ENCODE measurements at places on chromosomes 11 and 22. TPM values are rescaled to one million over a fixed set of nuclear protein-coding genes. Genes with fewer than 3 reads are reported as not detected.

GRCh38 chr22:22465782-22466181 lies 42.8 kb downstream of the ZNF280B start:
- no peak overlapping the region for H3K27ac ChIP-seq
- no peak for DNase-seq

- H3K36me3 ChIP-seq, result no peaks in the 10 kb centered on the region
- DNase-seq, result no peak
- no peaks in the 10 kb centered on the region for H3K4me1 ChIP-seq
These were observed 133.2 kb downstream of the DSCAML1 start for GRCh38 chr11:117663821-117664220.

GRCh38 chr11:64923151-64923661 lies 1.3 kb upstream of the PPP2R5B start:
- no peak overlapping the region for H3K27ac ChIP-seq
- no peak overlapping the region for H3K4me3 ChIP-seq
- DNase-seq, result no peak
- peaks cover 14% of the 10 kb centered on the region for H3K4me1 ChIP-seq
- H3K27me3 ChIP-seq, result no peaks in the 10 kb centered on the region

DNA sequence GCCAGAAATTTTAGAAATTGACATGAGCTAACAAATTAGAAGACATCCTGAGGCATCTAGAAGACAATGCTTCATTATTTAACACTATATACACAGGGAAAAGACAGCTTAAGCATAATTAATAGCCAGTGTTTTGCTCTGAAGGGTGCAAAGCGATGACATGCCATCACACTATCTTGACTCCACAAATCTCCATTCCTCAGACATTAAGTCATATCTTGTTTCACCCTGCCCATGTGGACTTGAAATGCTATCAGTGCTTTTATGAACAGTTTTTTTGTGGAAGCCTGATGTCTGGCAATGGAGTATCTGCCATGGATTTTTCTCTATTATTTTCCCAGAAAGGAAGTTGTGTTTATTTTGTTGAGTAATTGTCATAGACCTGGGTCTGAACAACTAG lies 2.3 kb downstream of the CARD18 start:
- H3K27ac ChIP-seq, result no peak overlapping the region
- no peak for DNase-seq
- no peak overlapping the region for H3K4me3 ChIP-seq
- H3K36me3 ChIP-seq, result no peaks in the 10 kb centered on the region
- H3K4me1 ChIP-seq, result no peaks in the 10 kb centered on the region

- no peaks in the 10 kb centered on the region for H3K4me1 ChIP-seq
- no peak overlapping the region for H3K4me3 ChIP-seq
- no peaks in the 10 kb centered on the region for H3K36me3 ChIP-seq
- H3K27ac ChIP-seq, result no peak overlapping the region
- H3K27me3 ChIP-seq, result peaks cover 5% of the 10 kb centered on the region
These were observed 58.4 kb upstream of the NUP50 start for GRCh38 chr22:45105281-45105702.

DNA sequence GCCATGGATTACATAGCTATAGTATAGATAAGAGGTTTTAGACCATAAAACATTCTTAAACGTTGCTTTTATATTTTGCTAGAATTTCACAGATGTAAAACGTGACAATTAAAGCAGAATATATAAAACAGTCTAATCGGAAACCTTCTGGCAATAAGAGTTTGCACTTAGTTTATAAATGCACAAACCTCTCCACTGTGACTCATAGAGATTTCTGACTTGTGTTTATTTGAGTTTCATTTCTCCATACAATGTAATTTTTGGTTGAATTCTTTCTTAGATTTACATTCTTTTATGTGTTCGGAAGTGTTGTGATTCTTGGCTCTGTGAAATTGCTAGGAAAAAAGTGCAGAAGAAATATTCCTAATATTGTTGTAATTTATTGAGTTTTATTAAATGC lies 288.7 kb upstream of the CTSC start:
- no peaks in the 10 kb centered on the region for H3K27me3 ChIP-seq
- no peaks in the 10 kb centered on the region for H3K4me1 ChIP-seq
- H3K27ac ChIP-seq, result no peak overlapping the region
- no peaks in the 10 kb centered on the region for H3K36me3 ChIP-seq
- no peak for DNase-seq

DNA sequence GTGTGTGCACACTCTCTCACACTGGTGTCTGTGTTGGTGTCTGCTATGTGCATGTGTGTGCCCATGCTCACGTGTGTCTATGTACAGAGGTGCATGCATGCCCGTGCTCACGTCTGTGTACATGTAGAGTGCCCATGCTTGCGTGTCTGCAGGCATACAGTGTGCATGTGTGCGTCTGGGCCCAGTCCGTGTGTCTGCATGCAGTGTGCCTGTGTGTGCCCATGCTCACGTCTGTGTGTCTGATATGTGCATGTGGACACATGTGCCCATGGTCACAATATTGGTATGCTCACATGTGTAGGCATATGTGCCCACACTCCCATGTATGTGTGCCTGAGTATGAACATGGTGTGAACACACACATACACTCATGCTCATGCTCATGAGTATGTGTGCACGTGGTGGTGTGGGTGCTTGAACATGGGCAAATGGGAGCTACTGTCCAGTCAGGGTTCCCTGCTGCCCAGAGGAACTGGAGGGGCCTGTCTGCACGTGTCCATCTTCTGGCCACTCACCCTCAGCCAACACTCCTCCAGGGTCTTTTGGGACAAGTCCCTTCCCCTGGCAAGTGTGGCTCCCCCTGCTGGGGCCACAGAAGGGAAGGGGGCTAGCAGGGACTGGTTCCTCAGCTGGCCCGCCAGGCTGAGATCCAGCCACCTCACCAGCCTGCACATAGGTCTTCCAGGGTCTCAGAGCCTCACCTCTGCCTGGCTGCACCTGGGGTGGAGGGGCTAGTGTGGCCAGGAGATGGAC lies 7.3 kb upstream of the TBX1 start:
- peaks cover 15% of the 10 kb centered on the region for H3K4me1 ChIP-seq
- no peak overlapping the region for H3K27ac ChIP-seq
- H3K27me3 ChIP-seq, result peaks cover 38% of the 10 kb centered on the region
- H3K36me3 ChIP-seq, result no peaks in the 10 kb centered on the region
- DNase-seq, result no peak

DNA sequence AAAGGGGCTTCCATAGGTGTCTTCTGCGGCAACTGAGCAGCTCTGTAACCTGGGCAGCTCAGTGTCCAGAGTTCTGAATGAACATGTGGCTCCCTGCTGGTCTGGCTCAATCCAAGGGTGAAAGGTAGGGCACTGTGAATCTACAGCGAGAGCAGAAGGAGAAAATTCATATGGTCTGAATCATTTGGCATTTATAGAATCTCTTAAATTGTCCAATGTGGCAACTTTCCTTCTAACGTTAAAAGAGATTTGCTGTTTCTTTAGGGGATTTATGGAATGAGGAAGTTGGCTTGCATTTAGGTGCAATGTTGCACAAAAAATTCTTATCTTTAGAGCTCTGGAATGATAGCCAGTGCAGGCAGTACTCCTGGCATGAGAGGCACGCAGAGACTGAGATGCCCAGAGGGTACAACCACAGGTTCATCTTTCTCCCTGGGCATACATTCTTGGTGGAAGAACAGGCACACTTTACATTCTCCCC lies 17.0 kb downstream of the ATXN10 start:
- H3K4me1 ChIP-seq, result peaks cover 16% of the 10 kb centered on the region
- peaks cover 21% of the 10 kb centered on the region for H3K36me3 ChIP-seq
- H3K27ac ChIP-seq, result no peak overlapping the region
- no peak overlapping the region for H3K4me3 ChIP-seq

DNA sequence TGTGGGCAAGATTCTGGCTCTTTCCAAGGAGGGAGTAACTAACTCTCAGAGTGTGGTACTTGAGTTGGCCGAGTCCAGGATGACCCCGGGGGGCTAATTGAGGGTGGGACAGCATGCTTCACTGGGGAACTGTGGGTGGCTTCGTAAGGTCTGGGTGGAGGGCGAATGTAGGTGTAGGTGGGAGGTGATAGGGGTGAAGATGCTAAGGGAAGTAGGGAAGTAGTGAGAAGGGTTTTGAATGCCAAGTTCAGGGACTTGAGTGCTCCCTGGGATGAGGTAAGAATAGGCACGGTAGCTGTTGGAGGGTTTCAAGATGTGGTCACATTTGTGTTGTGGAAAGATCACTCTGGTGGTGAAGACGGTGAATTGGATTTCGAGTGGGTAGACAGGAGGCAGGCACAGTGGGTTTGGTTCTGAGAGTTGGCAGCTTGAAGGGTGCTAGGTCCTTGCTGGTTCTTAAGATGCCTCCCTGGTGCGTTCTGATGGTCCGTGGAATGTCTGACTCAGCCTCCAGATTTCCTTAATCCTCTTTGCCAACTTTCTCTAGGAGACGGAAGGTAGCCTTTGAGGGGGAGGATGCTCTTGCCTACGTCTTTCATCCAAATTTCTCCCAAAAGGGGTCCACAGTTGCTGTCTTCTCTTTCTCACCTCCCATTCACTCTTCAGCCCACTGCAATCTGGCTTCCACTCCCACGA lies 2.5 kb upstream of the DNAL4 start:
- H3K36me3 ChIP-seq, result no peaks in the 10 kb centered on the region
- H3K27ac ChIP-seq, result no peak overlapping the region
- H3K27me3 ChIP-seq, result peaks cover 3% of the 10 kb centered on the region
- DNase-seq, result no peak

DNA sequence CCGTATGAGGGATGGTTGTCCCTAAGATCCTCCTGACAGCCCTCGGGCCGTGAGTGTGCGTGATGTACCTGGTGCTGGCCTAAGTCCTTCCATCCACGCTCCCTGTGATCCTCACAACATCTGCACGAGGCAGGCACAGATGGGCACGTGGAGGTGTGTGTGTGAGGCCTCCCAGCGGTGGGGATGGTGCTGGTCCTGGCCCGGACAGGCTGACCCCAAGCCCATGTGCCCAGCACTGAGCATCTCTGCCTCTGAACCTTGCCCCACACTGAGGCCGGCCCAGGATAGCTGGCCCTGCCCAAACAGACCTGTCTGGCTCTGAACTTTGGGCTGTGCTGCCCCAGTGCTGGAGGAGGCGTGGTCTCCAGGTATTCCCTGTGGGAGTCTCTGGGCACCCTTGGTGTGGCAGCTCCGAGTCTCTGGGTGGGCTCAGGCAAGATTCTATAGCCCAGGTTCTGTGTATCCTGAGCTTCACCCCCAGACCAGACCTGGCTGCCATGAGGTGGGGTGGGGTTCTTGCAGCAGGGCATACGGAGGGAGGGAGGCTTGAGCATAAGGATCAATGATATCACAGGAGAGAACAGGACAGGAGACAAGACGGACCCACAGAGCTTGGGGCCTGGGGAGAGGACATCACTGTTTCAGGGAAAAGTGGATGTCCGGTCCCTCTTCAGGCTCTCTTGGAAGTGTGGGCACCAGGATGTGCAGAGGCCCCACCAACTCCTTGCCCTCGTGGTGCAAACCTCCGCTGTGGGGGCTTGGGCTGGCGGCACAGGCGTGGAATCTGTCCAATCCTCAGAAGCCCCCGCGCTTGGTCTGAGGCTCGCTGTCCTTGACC lies 881.8 kb downstream of the BRD1 start:
- peaks cover 3% of the 10 kb centered on the region for H3K27me3 ChIP-seq
- no peak overlapping the region for H3K4me3 ChIP-seq
- no peak overlapping the region for H3K27ac ChIP-seq
- H3K36me3 ChIP-seq, result no peaks in the 10 kb centered on the region

DNA sequence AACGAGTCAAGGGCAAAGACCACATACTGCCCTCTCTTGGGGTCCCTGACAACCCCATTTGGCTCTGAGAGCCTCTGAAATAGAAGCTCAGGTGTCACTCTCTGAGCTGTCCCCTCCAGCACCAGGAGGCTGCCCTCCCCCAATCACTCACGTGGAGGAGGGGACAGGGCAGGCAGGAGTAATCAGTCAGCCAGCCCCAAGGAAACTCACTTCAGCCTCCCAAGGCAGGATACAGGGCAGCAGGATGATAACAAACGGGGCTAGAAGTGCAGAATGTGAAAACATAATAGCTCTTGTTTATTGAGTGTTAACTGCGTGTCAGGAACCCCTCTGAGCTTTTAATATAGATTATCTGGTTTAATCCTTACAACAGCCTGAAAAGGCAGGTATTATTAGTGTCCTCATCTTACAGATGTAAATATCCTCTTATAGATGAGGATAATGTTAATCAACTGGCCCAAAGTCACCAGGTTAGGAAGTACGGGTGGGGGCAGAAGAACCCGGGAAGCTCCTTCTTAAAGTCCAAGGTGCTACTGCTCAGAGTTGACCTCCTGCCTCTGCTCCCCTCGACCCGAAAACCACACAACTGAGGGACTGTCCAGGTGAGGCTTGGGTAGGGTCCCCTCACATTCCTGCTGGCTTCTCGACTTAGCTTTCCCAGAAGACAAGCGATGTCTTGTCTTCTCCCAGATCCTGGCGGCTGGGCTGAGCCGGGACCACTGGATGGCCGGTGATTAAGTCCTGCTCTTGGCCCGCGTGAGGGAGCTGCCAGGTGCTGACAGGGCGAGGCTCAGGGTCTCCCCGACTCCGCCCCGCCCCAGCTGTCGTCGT lies 2.7 kb downstream of the CHRM4 start:
- peaks cover 25% of the 10 kb centered on the region for H3K4me1 ChIP-seq
- no peak overlapping the region for H3K4me3 ChIP-seq
- H3K27me3 ChIP-seq, result peaks cover 62% of the 10 kb centered on the region
- no peak overlapping the region for H3K27ac ChIP-seq
- no peaks in the 10 kb centered on the region for H3K36me3 ChIP-seq

DNA sequence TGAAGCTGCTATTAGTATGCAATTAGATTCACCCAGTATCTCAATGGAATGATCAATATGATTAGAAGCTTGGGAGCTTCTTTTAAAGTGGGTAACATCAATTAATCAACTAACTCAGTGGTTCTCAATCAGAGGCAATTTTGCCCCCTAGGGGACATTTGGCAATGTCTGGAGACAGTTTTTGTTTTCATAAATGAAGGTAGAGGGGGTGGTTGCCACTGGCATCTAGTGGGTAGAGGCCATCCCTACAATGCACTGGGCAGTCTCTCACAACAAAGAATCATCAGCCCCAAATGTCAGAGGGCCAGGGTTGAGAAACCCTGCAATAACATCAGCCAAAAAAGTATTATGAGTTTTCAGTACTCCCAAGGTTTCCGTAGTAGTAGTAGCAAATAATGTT lies 5.9 kb upstream of the AMOTL1 start:
- H3K4me1 ChIP-seq, result no peaks in the 10 kb centered on the region
- no peak overlapping the region for H3K4me3 ChIP-seq
- peak; percentile 26 for DNase-seq
- peaks cover 2% of the 10 kb centered on the region for H3K27me3 ChIP-seq

GRCh38 chr11:45161252-45162063 lies 15.0 kb downstream of the PRDM11 start:
- no peak overlapping the region for H3K4me3 ChIP-seq
- DNase-seq, result no peak
- H3K27me3 ChIP-seq, result no peaks in the 10 kb centered on the region
- no peak overlapping the region for H3K27ac ChIP-seq
- H3K4me1 ChIP-seq, result peaks cover 20% of the 10 kb centered on the region
- no peaks in the 10 kb centered on the region for H3K36me3 ChIP-seq

Gene DNAJB7
- not detected for total RNA-seq

Gene PHLDB1
- 5.1 TPM for total RNA-seq

Gene ACRV1
- total RNA-seq, result not detected

Gene SOX10
- total RNA-seq, result not detected

Gene CST6
- not detected for total RNA-seq

Gene CALCA
- not detected for total RNA-seq

Gene HEPN1
- not detected for total RNA-seq

Gene KRTAP5-11
- not detected for total RNA-seq

Gene OR5A1
- not detected for total RNA-seq

Gene EXPH5
- total RNA-seq, result 4.1 TPM

Gene RIMBP3C
- not detected for total RNA-seq

Gene RSF1
- total RNA-seq, result 47.7 TPM

Gene RAB3IL1
- total RNA-seq, result not detected

Gene TTC36
- 0.43 TPM for total RNA-seq

Gene MOV10L1
- total RNA-seq, result 0.34 TPM

Gene FGF19
- total RNA-seq, result not detected

Gene RAC2
- 717 TPM for total RNA-seq

Measured in activated CD8-positive, alpha-beta T cell treated with anti-CD3 and anti-CD28 coated beads for 36 hours (primary cell).